ENCODE measurements at places on chromosomes 6 and 20.

GRCh38 chr6:163496205-163496604 is 81.7 kb downstream of the QKI start:
- no peak for DNase-seq

- no peak for DNase-seq
These were observed 588.9 kb downstream of the RNF144B start for GRCh38 chr6:18976091-18976490.

- DNase-seq, result peak; percentile 85
These were observed 189.5 kb downstream of the IBTK start for GRCh38 chr6:82057846-82058554.

GRCh38 chr6:104679971-104680370 is 179.7 kb downstream of the HACE1 start:
- no peak for DNase-seq

DNA sequence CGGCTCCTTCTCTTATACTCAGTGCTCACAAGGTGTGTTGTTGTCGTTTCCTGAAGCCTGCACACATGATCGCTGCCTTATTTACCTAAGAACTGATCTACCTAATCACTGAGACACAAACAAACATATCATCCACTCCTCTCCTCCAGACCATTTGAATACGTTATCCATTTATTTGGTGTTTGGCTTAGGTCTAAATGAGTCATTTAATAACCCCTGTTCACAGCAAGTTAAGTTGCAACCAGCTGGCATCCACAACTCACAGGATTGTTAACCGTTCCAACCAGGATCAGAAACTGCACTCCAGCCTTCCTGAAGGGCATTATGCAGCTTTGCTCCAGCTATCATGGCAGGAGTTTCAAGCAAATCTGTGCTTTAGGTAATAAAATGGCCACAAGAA is 511.1 kb upstream of the MAP3K7 start:
- no peak for DNase-seq

GRCh38 chr20:49233226-49233625 is 14.0 kb downstream of the DDX27 start:
- no peak for DNase-seq

DNA sequence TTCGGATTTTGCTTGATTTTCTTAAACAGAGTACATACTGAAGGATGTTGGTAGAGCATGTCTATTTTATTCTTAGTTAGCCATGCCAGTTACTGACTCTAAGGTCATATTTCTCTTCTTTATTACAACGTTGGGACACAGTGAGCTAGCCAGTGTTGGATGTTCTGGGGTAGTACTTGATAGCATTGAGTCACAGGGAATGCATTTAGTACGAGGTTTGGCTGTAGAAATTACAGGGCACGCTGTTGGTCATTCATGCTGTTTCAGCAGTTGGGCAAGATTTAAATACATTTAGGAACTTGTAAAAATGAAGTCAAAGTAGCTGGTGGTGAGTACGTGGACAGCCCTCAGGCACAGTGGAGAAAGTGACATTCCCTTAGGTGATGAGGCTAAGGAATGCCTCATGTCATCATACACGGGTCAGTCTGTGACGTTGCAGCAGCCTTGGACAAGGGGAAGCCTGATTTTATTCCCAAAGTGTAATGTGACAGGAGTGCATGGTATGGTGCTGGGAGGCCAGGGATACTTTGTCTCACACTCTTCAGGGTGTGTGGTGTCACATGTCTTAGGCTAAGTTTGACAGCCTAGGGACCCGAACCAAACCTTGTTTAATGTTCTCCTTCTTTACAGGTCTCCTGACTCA is 57.7 kb upstream of the SLC22A1 start:
- no peak for DNase-seq

DNA sequence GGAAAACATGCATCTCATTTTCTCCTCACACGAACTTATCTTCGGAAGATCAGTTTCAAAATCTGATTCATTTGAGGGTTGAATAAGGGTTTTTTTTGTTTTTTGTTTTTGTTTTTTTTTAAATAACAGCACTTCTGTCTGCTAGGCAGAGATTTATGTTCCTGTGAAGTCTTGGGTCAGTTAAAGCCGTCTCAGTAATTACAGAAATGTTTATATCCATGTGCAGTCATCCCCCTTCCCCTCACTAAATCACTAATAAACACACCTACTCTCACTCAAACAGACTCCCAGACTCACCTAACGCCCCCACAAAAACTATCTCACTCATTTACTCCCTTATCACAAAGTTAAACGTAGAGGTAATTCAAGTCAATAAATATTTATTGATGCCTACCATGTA is 214.2 kb upstream of the SUPT3H start:
- DNase-seq, result no peak

DNA sequence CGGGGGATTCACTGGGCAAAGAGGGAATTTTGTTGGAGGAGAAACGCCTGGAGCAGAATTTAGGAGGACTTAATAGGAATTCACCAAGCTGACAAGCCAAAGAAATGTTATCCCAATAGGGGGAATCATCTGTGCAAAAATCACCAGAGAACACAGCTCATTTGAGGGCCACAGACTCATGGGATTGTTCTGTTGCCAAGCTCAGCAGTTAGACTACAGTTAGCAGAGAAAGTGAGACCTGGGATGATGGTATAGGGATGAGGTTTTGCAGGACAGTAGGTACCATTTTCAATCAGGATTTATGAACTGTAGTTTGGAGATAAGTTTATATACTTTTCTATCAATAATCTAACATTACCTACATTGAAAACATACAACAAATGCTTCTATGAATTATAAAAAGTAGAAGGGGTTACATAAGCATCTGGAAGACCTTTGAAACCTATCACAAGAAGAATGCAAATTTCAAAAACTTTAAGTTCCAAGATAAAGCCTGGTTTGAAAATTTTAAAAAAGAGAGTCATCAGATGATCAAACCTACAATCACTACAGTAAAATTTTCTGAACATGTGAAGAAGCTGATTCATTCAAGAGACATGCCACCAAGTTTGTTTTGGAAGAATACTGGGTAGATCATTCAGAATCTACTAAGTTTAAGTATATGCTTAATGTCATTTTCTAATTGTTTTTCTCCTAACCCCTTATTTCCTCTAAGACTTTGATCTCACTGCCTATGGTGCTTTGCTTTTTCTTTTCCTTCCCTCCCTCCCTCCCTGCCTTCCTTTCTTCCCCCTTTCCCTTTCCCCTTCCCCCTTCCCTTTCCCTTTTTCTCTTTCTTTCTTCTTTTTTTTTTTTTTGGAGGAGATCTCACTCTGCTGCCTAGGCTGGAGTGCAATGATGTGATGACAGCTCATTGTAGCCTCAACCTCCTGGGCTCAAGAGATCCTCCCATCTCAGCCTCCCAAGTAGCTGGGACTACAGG is 81.5 kb downstream of the KIF13A start:
- DNase-seq, result peak; percentile 75

DNA sequence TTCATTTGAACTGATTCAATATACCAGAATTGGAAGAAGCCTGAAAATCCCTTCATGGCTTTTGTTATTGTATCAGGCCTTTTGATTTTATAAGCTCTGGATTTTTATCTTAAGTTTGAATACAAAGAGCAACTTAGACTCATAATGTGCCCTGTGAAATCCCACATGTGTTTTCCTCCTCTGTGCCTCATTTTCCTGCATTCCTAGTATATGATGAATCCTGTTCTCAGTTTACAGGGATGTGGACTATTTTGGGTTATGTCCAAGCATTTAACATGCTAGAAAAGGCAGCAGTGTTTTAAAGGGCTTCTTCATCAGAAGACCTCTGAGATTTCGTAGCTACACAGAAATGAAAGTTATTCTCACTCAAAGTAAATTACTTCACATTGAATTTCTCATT is 455.0 kb downstream of the RFPL4B start:
- peak; percentile 84 for DNase-seq

DNA sequence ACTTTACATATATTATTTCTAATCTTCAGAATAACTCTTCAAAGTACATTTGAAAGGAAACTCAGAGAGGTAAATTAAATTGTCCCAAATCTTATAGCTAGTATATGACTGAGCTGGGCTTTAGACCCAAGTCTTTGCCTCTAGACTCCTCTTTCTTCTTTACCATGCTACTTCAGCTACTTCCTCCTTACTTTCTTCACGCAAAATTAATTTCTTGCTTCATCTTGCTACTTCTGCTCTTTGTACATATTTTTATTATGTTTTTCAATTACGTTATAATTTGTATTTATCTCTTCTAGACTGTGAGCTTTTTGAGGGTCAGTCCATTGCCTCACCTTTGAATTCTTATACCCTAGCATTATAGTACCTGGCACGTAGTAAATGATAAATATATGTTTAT is 5.3 kb downstream of the TMEM170B start:
- no peak for DNase-seq

- DNase-seq, result no peak
These were observed 159.8 kb upstream of the GGTLC1 start for GRCh38 chr20:24148372-24148771.

DNA sequence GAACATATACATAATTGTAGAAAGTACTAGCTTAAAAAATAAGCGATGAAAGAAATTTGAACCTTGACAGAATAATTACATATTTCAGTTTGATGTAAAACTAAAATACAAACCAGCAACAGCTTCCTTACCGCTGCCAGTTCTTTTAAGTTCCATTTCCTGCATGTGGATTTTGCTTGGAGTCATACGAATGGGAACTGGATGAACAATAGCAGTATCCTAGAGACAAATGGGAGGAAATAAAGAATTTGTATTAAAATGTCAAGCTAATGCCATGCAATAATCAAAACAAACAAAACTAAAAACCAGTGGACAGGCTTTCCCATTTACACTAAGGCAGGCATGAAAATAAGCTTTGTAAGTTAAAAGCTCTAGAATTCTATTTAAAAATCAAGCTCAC is 67.1 kb downstream of the REPS1 start:
- DNase-seq, result no peak

DNA sequence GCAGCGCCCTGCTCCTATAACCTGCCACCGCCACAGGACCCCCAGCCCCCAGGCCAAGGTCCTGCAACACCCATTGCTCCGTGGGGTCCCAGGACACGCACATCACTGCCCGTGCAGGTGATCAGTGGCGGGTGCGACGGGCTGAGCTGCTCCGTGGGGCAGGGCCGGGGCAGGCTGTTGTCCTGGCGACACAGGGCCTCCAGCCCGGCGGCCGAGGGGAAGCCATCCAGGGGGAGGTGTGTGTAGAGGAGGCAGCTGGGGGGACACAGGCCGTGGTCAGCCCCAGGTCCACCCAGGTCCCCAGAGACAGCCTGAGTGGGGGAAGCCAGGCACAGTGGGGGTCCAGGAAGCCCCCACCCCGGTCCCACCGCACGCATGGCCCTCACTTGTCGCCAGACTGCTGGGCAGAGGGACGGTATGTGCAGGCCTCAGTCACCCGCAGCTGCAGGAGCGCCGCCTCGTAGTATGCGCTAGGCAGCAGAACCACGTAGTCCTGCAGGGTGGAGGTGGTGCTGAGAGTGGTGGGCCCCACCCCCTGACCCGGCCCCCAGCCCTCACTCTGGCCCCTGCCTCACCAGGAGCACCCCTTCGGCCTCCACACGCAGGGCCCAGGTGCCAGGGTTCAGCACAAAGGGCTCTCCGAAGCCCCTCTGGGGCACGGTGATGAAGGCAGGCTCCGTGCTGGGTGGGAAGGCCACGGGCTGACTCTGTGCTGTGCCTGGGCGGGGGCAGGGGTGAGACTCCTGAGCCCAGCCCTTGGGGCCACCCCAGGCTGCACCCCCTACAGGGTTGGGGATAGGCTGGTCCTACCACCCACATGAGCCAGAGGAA is 30.4 kb downstream of the ADRM1 start:
- no peak for DNase-seq

DNA sequence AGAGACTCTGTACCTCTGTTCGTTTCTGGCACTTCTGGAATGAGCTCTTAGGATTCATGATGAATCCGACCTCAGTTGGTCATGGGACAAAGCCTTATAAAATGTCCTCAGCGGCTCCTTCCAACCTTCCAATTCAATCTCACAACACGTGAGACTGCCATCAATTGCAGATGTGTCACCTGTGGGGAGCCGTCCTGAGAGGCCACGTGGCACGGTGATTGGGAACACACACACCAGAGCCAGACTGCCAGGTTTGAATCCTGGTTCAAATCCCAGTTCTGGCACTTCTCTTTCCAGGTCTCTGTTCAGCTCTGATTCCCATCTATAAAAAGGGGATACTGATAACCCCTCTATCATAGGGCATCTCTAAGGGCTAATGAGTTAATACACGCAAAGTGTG is 124.5 kb downstream of the ANKRD60 start:
- no peak for DNase-seq

DNA sequence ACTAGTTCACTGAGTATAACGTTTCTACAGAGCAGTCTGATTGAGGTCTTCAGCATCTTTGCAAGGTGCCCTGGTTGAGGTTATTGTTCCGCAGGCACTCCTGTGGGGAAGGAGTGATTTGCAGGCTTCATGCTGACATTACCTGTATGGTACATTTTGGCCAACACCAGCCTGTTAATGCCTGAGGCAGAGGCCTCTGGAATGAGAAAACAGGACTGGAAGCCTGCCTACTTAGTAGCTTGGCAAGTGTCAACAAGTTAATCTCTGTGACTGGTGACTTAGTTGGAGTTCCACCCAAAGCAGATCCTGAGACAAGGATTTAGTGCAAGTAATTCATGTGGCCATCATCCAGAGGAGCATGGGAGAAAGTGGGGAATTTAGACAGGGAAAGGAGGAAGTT is 24.6 kb downstream of the MAS1 start:
- no peak for DNase-seq

- DNase-seq, result no peak
These were observed 34.9 kb upstream of the REV3L start for GRCh38 chr6:111517965-111518364.

GRCh38 chr6:134676307-134677281 is 273.3 kb downstream of the ALDH8A1 start:
- peak; percentile 98 for DNase-seq

GRCh38 chr6:170022827-170023619 is 267.9 kb downstream of the DLL1 start:
- DNase-seq, result no peak

GRCh38 chr20:11305406-11305805 is 612.3 kb upstream of the BTBD3 start:
- no peak for DNase-seq

GRCh38 chr6:90770778-90771177 is 183.9 kb upstream of the MAP3K7 start:
- no peak for DNase-seq

DNA sequence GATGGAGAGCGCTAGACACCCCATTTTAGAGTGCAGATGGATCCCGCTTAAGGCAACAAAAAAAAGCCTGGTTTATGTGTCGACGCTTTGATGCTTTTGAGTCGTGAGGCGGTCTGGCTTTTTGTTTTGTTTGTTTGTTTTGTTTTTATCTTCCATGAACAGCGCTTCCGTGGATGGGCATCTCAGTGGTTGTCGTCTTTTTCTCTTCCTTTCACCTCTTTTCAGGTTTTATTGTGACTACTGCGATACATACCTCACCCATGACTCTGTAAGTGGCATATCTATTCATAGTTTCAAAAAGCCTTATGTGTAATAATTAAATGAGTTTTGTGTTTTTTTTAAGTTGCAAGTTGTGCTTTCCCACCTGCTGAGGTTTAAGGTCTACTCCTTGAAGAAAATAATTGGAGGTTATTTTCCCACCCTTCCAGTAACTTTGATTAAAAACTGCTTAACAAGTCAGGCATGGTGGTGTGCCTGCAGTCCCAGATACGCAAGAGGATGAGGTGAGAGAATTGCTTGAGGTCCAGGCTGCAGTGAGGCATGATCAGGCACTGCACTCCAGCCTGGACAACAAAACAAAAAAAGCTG is 476 bp downstream of the SNRPC start:
- DNase-seq, result no peak

Measured in choroid plexus epithelial cell (primary cell).